ENCODE measurements at places on chromosomes 7 and 10.

- no peak for DNase-seq
Measured at GRCh38 chr7:107471292-107472070, 1.6 kb downstream of the GPR22 start.

DNA sequence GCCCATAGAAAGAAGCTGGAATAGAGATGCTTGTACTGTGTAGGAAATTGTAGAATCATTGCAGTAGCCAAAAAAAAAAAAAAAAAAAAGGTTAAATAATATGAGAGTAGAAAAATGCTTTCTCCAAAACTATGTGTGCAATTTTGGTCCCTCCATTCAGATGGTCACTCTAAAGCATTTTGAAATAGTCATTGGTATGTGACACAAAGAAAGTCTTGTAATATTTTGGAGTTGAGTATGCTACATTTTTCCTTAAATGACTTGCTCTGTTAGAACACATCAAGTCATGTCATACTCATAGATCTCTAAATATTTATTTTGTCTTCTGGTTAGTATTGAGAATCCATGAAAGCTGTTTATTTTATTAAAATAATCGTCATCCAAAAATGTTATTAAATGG, 424.4 kb downstream of the PLXDC2 start:
- DNase-seq, result no peak

DNA sequence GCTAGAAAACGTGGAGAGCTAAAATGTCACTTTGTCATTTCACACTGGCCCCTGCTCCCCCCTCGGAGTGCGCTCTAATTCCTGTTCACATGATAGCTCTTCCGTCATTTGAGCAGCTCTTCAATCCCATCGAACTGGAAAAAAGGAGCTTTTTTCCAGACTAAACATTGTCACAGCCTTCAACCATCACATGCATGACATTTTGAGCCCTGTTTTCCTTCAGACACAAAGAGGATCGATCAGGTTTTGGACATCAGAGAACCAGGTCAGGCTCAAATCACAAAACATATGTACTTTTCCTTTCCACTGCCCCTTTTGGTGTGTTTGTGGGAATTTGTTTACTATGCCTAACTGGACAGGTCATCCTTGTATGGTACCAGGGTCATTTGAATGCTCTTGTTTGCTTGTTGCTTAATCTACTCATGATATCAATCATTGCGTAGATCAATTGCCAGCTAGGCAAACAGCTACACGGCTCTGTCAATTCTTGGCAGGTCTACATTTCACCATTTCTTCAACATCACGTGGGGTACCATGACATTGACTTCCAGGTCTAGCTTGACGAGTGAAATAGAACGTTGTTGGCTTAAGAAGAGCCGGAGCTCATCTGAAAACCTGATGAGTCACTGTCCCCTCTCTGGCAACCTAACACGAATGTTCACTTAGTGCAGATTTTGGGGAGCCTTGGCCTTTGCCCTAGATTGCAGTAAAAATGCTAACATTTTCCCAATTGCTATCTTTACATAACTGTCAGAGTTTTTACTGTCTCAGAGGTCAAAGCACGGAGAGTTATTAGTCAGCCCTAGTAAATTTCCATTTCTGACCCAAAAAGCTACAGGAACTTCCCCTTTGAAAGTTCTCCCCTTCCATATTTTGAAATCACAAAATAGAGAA, 87.3 kb downstream of the LYZL2 start:
- DNase-seq, result no peak

- DNase-seq, result no peak
Measured at GRCh38 chr10:5944389-5945189, 32.8 kb downstream of the IL15RA start.

- DNase-seq, result no peak
Measured at GRCh38 chr10:97584060-97584797, at the start of gene HOGA1. HOGA1 (plus strand) TSS chr10:97584389; CDS start chr10:97584704, 315 bp downstream.

GRCh38 chr7:134343136-134343535, 26.4 kb upstream of the SLC35B4 start:
- DNase-seq, result no peak

DNA sequence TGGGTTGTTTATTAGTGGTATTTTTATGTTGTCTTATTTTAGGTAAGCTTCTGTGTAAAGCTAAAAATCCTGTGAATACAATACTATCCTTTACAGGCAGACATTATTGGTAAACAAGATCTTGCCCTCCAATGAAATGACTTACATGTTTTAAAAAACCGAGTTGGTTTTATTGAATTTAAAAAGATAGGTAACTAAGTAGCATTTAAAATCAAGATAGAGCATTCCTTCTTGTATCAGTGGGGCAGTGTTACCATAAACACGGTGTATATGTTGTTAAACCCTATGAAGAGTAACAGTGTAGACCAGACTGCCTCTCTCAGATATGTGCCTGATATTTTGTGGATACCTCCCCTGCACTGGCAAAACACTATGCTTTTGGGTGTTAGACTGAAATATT, 81.0 kb downstream of the SNX10 start:
- DNase-seq, result no peak

DNA sequence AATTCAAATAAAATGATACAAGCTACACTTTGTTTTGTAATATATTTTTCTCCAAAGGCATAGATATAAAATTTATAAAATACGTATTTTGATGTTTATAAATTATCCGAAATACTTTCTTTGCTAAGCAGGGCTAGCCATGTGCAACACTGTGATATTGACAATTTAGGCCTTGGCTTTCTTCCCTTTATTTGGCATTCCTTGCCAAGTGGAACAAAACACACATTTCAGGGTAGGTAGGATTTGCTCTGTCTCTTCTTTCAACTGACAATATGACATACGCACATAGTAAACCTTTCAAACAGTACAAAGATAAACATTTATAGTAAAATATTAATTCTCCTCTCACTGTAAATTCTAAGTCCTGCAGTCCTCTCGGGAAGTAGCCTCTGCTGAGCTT, 103.3 kb upstream of the POT1 start:
- DNase-seq, result no peak

GRCh38 chr10:7251696-7252465, 159.0 kb downstream of the SFMBT2 start:
- DNase-seq, result no peak

DNA sequence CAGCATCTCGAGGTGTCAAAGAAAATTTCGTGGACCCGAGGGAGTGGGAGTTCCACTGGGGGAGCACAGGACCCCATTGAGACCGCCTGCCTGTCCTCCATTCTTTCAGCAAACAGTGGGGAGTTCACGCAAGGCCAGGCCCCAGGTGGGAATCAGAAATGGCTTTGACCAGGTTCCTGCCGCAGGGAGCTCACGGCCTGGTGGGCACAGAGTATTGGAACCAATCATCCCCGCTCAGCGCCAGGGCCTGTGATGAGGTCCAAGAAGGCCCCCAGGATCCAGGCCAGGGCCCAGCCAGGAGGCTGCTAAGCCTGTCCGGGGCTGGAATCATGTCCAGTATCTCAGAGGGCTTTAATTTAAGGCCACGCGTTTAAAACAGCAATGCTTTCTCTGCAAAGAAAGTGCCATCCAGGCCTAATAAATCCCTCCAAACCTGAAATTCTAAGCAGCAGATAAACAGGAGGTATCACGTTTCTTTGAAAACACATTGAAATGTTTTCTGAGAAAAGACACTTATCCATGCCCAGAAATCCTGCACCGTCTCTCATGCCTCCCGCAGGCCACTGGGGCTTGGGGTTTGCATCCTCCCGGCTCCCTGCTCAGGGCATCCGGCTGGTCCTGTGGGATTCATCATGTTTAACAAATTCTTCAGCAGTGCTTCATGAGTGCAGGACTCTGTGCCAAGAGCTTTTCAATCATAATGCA, 125.7 kb downstream of the OAT start:
- no peak for DNase-seq

DNA sequence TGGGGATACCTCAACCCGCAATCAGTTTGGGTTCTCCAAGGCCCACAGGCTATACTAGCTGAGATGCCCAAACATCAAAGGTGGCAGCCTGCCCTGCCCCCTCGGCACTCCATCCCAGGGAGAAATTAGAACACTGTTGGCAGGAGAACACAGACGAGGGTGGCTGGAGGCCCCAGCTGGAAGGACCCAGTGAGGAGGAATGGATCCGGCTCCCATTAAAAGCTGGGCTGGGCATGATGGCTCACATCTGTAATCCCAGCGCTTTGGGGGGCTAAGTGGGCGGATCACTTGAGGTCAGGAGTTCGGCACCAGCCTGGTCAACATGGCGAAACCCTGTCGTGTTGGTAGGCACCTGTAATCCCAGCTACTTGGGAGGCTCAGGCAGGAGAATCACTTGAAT, 199.9 kb upstream of the GNAI1 start:
- DNase-seq, result no peak

GRCh38 chr10:37675449-37675848, 182.0 kb downstream of the ZNF248 start:
- no peak for DNase-seq

DNA sequence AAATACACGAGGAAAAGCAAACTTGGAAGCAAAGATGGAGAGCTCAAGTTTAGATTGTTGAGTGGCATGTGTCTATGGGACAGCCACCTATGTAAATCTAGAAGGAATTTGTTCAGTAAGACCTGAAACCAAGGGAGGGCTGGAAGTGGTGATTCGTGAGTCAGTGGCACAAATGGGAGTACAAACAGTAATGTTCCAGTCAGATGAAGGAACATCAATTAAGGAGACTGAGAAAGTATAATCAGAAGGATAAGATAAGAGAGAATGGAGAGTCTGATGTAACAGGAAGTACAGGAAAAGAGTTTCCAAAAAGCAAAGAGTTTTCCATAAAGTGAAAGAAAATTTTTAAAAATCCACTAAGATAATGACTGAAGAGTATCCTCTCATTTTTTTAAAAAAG, 544.2 kb downstream of the KIF20B start:
- no peak for DNase-seq

DNA sequence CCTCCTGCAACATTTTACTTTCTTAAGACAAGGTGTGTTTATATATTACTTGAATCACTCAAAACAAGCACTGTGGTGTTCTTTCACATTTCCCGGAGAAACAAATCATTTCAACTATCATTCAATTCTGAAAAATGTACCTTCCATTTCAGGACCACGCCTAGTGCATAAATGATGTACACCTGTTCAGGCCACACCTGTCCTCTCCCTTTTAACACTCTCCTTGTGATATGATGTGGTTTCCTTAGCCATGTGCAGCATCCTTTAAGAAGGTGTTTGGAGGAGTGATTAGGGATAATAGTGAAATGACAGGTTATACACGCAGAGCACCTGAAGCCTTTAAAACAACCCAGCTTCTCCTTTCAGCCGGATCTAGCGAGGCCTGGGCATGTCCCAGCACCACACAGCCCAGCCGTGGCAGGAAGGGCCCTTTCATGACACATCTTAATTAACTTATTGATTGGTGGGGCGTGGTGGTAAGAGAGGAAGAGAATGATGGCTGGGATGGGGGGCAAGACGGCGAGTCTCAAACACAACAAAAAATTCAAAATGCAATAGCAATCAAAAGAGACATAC, 26.9 kb downstream of the ABLIM1 start:
- DNase-seq, result no peak

DNA sequence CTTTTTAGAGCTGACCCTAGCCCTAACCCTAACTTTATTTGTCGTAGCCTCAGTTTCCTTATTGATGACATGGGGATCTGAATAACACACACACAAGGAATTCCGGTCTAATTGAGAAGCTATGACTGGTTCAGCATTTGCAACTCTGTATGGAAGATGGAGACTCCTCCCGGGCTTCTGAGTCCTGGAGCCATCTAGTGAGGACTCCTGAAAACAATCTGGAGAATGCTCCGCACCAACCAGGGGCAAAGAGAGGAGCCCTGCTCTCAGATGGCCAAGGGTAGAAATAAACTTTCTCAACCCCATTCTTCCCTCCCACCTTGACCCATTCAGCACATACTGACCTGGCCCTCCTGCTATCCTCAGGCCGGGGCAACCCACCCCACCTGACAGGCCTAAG, 26.4 kb downstream of the MBL2 start:
- no peak for DNase-seq

GRCh38 chr7:151660141-151660540, 140.4 kb upstream of the RHEB start:
- no peak for DNase-seq

GRCh38 chr10:34504534-34504933, 310.6 kb downstream of the PARD3 start:
- no peak for DNase-seq

DNA sequence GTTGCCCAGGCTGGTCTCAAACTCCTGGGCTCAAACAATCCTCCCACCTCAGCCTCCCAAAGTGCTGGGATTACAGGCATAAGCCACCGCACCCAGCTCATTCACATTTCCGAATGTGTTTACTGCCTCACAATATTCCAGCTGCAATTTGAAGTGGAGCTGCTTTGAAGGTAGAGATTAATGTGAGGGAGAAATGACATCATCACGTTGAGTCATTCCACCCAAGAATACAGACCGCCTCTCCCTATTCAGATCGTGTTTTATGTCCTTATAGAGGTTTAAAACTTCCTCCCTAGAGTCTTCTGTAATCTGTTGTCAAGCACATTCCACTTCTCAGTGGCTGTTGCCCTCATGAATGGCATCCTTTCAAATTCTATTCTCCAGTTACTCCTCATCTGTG, 100.4 kb upstream of the PDGFA start:
- DNase-seq, result no peak

DNA sequence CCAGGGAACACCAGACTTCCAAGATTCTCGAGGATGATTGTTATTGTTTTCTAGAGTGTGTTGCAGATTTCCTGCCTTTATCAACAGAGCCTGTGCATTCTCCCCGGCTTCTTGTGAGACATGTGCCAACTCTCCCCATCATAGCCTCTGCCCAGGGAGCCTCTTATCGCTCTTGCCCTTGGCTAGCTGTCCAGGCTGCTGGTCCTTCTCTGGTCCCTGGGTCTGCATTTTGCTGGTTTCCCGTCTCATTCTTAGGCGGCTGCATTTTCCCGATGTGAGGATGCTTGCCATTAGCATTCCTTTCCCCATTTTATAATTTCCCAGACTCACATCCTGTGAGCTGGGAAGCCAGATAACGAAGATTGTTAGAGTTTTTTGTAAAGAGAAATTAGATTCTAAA, 15.2 kb downstream of the SLC13A4 start:
- no peak for DNase-seq

DNA sequence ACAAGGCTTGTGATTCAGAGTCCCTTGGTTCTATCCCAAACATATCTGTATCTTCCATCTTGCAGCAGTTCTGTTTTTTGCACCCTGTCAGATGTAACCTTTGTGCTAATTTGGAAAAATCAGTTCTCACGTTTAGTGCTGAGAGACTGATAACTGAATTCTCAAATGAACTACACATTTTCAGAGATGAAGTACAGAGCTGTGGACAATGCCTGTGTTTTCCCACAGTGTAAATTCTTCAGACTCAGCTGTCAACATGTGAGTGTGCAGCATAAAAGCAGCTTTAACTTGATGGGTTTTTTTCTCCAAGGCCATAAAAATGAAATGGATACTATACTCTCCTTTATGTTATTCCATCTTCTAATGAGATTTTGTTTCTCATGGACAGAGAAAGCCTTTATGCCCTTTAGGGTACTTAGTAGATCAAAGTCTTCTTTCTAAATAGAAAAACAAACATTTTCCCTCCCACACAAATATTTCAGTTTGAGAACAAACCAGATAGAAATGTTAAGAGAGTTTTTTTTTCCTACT, 150.9 kb downstream of the SEMA3A start:
- DNase-seq, result no peak

GRCh38 chr10:43890124-43890523, 241.4 kb upstream of the ZNF32 start:
- DNase-seq, result no peak
